NCI-H1092 (cell line): ENCODE measurements at places on chromosomes 12 and 14.
A peak's percentile ranks its signal among the peaks of the same experiment; 100 is the strongest.

GRCh38 chr12:77225373-77225772 is 160.0 kb upstream of the E2F7 start:
- no peak for DNase-seq

- DNase-seq, result no peak
These were observed 4.2 kb upstream of the CLECL1 start for GRCh38 chr12:9736936-9737705.

- DNase-seq, result peak; percentile 27
These were observed 23.2 kb upstream of the ESRRB start for GRCh38 chr14:76352639-76353281.

- DNase-seq, result no peak
These were observed 177.0 kb upstream of the CNTN1 start for GRCh38 chr12:40515041-40515816.

DNA sequence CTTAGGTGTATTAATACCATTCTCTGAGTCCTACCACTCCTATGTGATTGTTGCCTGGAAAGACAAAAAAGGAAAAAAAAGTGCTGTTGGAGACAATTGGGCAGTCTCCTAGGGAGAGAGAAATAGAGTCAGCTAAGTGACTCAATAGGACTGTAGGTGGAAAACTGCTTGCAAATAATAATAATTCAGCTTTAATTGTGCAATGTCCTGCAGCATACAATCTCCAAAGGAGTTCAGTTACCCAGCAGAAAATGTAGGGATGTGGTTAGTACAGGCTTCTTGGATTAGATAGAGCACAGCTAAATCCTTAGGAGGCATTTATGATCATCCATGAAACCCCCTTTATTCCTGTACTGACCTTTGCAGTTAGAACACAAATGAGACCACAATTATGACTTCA is 3.0 kb upstream of the SRSF9 start:
- DNase-seq, result no peak

- no peak for DNase-seq
These were observed 114.8 kb downstream of the EML1 start for GRCh38 chr14:99907761-99908652.

GRCh38 chr14:38083039-38083438 is 124.7 kb upstream of the SSTR1 start:
- DNase-seq, result no peak

DNA sequence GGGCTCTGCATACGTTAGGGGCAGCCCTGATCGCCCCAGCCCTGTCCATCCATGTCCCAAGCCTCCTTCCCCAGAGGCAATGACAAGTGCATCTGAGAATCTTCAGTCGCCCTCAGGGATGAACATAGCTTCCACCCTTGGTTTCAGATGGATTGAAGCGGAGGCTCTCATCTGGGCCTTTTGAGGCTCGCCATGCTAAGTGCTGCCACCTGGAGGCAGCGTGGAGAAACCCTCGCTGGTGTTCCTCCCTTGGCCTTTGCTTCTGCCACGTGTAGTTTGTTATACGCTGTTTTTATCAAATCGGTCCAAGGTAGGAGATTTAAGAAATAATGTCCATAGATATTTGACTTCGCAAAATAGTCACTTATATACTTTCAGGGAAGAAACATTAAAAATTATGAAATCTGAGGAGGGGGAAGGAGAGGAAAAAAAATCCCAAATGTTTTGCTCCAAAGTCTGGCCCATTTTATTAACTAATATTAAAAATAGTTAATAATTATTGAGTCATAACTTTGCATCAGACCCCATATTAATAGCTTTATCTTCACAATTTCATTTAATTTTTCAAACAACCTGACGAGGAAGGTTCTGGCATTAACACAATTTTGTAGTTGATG is 28.8 kb upstream of the LRRC10 start:
- peak; percentile 29 for DNase-seq

- no peak for DNase-seq
These were observed 10.0 kb downstream of the AHNAK2 start for GRCh38 chr14:104968153-104968527.

GRCh38 chr14:36424478-36425102 is 95.4 kb downstream of the NKX2-1 start:
- peak; percentile 97 for DNase-seq

DNA sequence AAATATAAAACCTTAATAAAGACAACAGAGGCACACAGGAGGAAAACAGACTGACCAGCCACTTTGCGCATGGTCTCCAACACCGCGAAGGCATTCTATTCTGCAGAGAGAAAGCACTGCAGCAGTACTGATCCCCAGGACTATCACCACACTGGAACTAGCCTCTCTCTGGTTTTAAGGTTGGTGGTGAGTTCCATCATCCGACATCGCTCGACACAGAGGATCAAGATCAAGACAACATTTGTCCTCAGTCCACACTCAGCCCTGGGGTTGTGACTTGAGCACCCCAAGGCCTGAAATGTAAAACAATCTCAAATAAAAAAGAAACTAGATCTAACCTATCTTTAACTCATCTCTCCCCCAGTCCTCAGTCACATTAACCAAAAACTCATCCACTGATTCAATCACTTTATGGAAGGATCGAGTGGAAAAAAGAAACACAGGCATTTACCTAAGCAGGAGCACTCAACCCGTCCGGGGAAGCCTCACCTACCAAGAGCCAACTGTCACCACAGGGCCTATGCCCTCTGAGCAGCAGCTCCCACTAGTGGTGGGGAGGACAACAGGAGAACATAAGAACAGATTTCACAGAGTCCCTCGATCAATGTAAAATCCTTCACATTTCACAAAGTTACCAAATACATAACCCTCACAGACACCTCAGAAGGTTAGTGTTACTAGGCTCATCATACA is 17.7 kb downstream of the STXBP6 start:
- no peak for DNase-seq

DNA sequence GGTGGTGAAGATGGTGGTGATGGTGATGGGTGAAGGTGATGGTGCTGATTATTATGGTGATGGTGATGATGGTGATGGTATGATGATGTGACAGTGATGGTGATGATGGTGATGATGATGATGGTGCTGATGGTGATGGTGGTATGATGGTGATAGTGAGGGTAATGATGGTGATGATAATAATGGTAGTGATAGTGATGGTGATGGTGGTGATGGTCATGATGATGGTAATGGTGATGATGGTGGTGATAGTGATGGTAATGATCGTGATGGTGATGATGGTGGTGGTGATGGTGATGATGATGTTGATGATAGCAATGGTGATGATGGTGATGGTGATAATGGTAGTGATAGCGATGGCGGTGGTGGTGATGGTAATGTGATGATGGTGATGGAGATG is 197.9 kb upstream of the ALG10B start:
- DNase-seq, result no peak

- DNase-seq, result no peak
These were observed 2.2 kb upstream of the KRT3 start for GRCh38 chr12:52798003-52798670.

GRCh38 chr12:54840244-54840865 is 14.0 kb upstream of the MUCL1 start:
- DNase-seq, result no peak

DNA sequence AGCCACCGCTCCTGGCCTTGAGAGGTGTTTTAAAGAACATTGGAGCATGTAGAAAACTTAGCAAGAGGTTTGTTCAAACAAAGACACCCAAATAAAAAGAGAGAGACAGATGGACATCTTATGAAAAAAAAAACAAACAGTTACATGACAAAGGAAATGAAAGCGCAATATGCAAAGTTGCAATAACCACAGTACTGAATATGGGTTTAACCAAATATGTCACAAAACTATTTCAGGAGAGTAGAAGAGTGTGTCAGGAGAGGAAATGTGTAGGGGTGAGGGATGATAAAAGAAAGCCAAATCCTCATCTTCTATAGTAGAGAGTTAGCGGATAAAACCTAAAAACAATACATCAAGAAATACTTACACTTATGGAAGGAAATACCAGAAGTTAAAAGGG is 98.4 kb downstream of the GTF2A1 start:
- DNase-seq, result no peak

DNA sequence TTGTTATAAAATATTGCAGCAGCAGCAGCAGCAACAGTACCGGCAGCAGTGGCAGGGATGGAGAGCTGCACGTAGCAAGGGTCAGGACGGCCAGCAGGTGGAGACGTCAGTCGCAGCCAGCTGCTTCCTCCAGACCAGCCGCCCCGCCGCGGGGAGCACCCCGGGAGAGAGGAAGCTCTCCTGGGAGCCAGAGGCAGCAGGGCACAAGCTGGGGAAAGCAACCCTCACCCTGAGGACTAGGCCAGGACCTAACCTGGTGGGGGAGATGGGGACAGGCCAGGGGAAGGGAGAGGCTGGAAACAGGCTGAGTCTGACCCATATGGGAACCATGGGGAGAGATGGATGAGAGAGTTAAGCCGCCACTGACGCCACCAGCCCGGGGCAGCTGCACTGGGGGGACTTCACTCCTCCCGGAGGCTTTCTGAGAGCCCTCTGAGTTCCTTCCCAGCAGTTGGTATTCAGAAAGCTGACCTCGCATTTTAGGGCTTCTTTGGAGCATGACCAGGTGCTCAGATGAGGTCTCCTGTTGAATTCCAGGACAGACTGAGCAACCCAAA is 56.3 kb downstream of the SPTB start:
- peak; percentile 70 for DNase-seq
